ENCODE measurements at places on chromosomes 2 and 18. TPM values are rescaled to one million over a fixed set of nuclear protein-coding genes. Genes with fewer than 3 reads are reported as not detected.

The COLEC12 gene
- 14.8 TPM for total RNA-seq

The CYTIP gene
- not detected for total RNA-seq

The HOXD3 gene
- not detected for total RNA-seq

The TNFAIP6 gene
- 7.4 TPM for total RNA-seq

The DOK6 gene
- total RNA-seq, result 0.17 TPM

The HOXD11 gene
- total RNA-seq, result not detected

The UCN gene
- total RNA-seq, result 0.15 TPM

The MERTK gene
- 0.74 TPM for total RNA-seq

All from bronchus fibroblast of lung (primary cell).